Skin of body (tissue), 3 donors: ENCODE measurements at places on chromosomes 16 and 17. TPM values are rescaled to one million over a fixed set of nuclear protein-coding genes. Genes with fewer than 3 reads are reported as not detected.

Gene PPP1R27
- total RNA-seq: 10.0 TPM

Gene FDXR
- 5.6 TPM for total RNA-seq

Gene TTYH2
- total RNA-seq: 16.5 TPM

Gene HBA1
- 3,010 TPM for total RNA-seq

Gene RNF157
- 5.2 TPM for total RNA-seq

Gene KRTAP4-3
- 2.0 TPM for total RNA-seq

Gene TMEM106A
- total RNA-seq: 5.0 TPM

Gene ARHGDIG
- 0.99 TPM for total RNA-seq

Gene MYH11
- 23.3 TPM for total RNA-seq

Gene CIBAR2
- not detected for total RNA-seq
